ENCODE measurements at places on chromosomes 3 and 15. TPM values are rescaled to one million over a fixed set of nuclear protein-coding genes. Genes with fewer than 3 reads are reported as not detected.

CD80 gene
- polyA plus RNA-seq: 0.47 TPM

NISCH gene
- polyA plus RNA-seq: 13.1 TPM

IQCF2 gene
- polyA plus RNA-seq: not detected

IGSF10 gene
- 0.05 TPM for polyA plus RNA-seq

KNG1 gene
- not detected for polyA plus RNA-seq

GRCh38 chr3:143121241-143122088 is 1.9 kb downstream of the CHST2 start:
- H3K27ac ChIP-seq: peak overlapping the region; percentile 13
- peak overlapping the region; percentile 94 for H3K4me3 ChIP-seq
- H3K4me1 ChIP-seq: peaks cover 44% of the 10 kb centered on the region
- peaks cover 5% of the 10 kb centered on the region for H3K27me3 ChIP-seq

DNA sequence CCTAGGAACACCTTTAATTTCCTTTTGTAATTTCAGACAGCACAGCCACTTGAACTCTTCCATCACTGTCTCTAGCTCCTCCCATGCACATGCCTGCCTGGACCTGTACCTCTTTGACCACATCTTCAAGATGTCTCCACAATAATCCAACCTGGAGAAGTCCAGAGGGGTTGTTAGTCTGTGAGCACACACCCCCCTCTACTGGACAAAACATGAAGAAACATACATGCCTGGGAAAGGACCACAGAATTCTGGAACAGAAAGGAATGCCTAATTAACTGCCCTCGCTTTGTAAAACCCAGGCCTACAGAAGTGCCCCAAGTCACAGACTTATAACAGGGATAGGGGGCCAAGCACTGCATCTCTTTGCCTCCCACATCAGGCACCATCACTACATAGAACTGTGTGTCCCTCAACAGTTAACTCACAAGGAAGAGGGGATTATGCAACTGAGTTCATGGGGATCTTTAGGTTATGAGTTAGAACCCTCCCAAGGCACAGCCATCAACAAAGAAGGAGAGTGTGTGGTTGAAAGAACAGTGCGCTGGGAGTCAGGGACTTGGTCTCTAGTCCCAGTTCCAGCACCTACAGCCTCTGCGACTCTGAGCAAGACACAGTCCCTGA is 61.7 kb downstream of the FMN1 start:
- no peak overlapping the region for H3K4me3 ChIP-seq
- no peak overlapping the region for H3K27ac ChIP-seq
- no peaks in the 10 kb centered on the region for H3K27me3 ChIP-seq
- peaks cover 29% of the 10 kb centered on the region for H3K4me1 ChIP-seq
- peak; percentile 44 for DNase-seq

- H3K27me3 ChIP-seq: no peaks in the 10 kb centered on the region
- no peaks in the 10 kb centered on the region for H3K4me1 ChIP-seq
- no peak overlapping the region for H3K27ac ChIP-seq
Observed at GRCh38 chr3:166788936-166789335, 591.2 kb downstream of the ZBBX start.

DNA sequence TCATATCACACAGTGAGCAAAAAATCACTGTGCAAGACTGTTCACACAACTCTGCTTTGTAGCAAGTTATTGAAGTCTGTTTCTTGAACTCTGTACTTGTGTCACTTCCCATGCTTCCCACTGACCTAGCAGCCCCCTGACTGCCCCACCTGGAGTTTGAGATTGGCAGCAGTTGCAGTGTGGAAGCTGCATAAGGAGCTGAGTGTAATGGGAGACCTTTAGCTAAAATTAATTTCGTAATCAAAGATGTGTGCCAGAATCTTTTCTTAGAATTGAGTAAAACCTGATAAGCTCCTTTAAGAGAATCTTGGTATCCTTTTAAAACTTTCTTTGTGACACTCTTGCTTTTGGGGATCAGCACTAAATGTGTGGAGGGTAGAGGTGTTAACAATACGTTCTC is 42.8 kb downstream of the NKIRAS1 start:
- no peaks in the 10 kb centered on the region for H3K27me3 ChIP-seq
- no peak overlapping the region for H3K27ac ChIP-seq
- H3K4me1 ChIP-seq: peaks cover 10% of the 10 kb centered on the region
- H3K36me3 ChIP-seq: no peaks in the 10 kb centered on the region

DNA sequence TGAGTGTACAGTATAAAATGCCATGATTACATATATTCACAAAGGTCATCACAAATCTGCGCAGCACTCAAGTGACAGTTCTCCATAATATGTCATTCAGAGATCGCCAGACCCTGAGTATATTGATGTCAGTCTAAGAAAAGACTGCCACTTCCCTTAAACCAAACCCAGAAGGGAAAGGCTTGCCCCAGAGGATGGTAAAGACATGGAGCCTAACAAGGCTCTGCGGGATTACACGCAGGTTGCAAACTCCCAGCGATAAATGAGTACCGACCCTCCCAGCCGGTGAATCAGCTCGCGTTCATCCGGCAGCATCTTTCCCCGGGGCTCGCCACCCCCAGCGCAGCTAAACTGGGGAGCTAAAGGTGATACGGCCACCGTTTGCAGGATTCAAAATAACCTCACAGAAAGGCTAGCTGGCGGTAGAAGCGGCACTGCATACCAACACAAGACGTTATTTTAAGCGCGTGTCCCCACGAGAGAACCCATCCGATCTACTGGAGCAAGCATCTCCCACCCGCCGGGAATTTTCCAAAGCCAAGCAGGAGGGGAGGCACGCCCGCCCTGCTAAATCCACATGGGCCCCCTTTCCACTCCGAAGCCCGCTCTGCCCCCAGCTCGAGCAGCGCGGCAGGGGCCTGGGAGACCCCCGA is 643 bp downstream of the MYO5A start:
- peak overlapping the region; percentile 91 for H3K4me3 ChIP-seq
- DNase-seq: peak; percentile 32
- H3K36me3 ChIP-seq: no peaks in the 10 kb centered on the region
- H3K27ac ChIP-seq: peak overlapping the region; percentile 86
- peaks cover 39% of the 10 kb centered on the region for H3K4me1 ChIP-seq

- no peaks in the 10 kb centered on the region for H3K36me3 ChIP-seq
- no peaks in the 10 kb centered on the region for H3K27me3 ChIP-seq
- no peak overlapping the region for H3K27ac ChIP-seq
- H3K4me1 ChIP-seq: no peaks in the 10 kb centered on the region
Observed at GRCh38 chr3:191120447-191121298, 78.4 kb upstream of the OSTN start.

GRCh38 chr15:27854601-27855000 is 244.5 kb downstream of the OCA2 start:
- no peaks in the 10 kb centered on the region for H3K36me3 ChIP-seq
- H3K27me3 ChIP-seq: no peaks in the 10 kb centered on the region
- H3K27ac ChIP-seq: no peak overlapping the region
- H3K4me3 ChIP-seq: no peak overlapping the region

DNA sequence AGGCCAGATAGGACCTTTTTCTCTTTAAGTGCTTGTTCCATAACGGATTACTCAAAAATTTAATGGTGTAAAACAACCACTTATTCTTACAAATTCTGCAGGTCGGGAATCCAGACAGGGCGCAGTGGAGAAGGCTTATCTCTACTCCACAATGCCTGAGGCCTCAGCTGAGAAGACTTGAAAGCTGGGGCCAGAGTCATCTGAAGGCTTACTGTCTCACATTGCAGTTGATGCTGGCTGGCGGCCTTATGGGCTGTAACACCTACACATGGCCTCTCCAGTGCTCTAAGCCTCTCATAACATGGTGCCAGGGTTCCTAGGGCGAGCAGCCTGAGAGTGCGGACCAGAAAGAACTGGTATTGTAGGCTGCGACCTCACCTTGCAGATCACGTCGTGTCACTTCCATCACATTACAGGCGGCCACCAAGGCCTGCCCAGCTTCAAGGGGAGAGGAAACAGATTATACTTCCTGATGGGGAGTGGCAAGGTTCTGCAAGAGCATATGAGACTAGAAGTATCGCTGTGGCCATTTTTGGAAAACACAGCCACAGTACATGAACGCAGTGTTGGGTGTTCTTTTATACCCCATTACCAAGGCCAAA is 32.4 kb downstream of the CMTM7 start:
- no peaks in the 10 kb centered on the region for H3K27me3 ChIP-seq
- H3K4me3 ChIP-seq: peak overlapping the region; percentile 26
- H3K4me1 ChIP-seq: peaks cover 75% of the 10 kb centered on the region
- no peak for DNase-seq

DNA sequence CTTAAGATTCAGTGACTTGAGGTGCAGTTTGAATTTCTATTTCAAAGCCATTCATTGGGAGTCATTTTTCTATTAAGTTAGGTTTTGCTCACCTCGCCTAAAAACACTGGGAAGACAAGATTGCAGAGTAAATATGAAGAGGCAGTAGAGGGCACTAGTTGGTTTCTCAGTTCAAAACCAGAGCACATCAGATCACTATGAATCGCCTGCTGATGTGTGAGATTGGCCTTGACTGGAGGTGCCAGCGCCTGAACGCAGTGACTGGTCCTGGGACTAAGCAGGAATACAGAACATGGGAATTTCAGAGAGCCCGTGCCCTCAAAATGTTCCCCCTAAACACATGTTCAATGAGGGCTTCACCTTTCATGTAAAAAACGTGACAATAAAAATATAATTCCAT is 229.0 kb downstream of the ITPR1 start:
- H3K4me3 ChIP-seq: no peak overlapping the region
- H3K36me3 ChIP-seq: peaks cover 63% of the 10 kb centered on the region
- no peaks in the 10 kb centered on the region for H3K27me3 ChIP-seq
- DNase-seq: peak; percentile 18
- no peak overlapping the region for H3K27ac ChIP-seq
- H3K4me1 ChIP-seq: peaks cover 13% of the 10 kb centered on the region

GRCh38 chr15:60935130-60935529 is 294.0 kb downstream of the RORA start:
- H3K27me3 ChIP-seq: no peaks in the 10 kb centered on the region
- no peaks in the 10 kb centered on the region for H3K36me3 ChIP-seq
- H3K27ac ChIP-seq: no peak overlapping the region
- no peaks in the 10 kb centered on the region for H3K4me1 ChIP-seq
- no peak for DNase-seq
- no peak overlapping the region for H3K4me3 ChIP-seq

- no peak for DNase-seq
- H3K36me3 ChIP-seq: no peaks in the 10 kb centered on the region
- no peaks in the 10 kb centered on the region for H3K27me3 ChIP-seq
- H3K4me1 ChIP-seq: no peaks in the 10 kb centered on the region
- H3K4me3 ChIP-seq: no peak overlapping the region
- H3K27ac ChIP-seq: no peak overlapping the region
Observed at GRCh38 chr3:63333815-63334214, 55.7 kb downstream of the SYNPR start.

DNA sequence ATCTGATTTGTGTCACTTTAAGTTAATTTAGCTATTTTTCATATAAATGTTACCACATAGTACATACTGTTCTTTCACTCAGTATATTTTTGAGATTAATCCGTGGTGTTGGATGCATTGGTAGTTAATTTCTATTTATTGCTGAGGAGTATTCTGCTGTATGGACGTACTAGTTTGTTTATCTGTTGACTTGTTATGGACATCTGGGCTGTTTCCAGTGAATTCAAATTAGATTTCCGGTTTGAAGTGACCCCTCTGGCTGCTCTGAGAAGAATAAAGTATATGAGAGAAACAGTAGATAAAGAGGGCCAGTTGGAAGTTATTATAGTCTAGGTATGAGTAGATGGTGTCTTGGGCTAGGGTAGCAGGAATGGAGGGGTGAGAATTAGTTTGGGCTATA is 15.6 kb downstream of the KAT2B start:
- H3K27ac ChIP-seq: no peak overlapping the region
- no peak for DNase-seq
- H3K4me1 ChIP-seq: peaks cover 29% of the 10 kb centered on the region
- H3K27me3 ChIP-seq: no peaks in the 10 kb centered on the region
- no peaks in the 10 kb centered on the region for H3K36me3 ChIP-seq

GRCh38 chr15:64883100-64883581 is 28.6 kb upstream of the ANKDD1A start:
- H3K4me1 ChIP-seq: peaks cover 73% of the 10 kb centered on the region
- no peaks in the 10 kb centered on the region for H3K27me3 ChIP-seq
- peak overlapping the region; percentile 91 for H3K27ac ChIP-seq

GRCh38 chr15:70512772-70513362 is 250.5 kb downstream of the UACA start:
- H3K36me3 ChIP-seq: no peaks in the 10 kb centered on the region
- no peak overlapping the region for H3K27ac ChIP-seq
- peak; percentile 85 for DNase-seq
- no peak overlapping the region for H3K4me3 ChIP-seq
- H3K4me1 ChIP-seq: peaks cover 23% of the 10 kb centered on the region

DNA sequence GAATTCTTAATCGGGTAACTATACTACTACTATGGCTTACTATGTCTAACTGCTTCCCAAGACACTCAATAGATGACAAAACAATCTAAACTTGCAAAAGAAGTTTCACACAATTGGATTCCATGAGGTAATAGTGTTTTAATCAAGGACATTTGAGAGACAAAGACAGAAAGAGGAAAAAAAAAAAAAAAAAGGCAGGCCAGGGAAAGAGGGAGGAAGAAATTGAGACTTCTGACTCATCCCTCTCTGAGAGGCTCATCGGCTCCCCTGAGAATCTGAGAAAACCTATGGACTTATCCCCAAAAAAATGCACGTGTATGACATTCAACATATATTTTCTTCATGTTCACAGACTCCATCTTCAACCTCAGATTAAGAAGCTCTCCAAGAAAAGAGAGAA is 61.0 kb downstream of the SCAPER start:
- no peak for DNase-seq
- no peak overlapping the region for H3K4me3 ChIP-seq
- H3K36me3 ChIP-seq: peaks cover 3% of the 10 kb centered on the region

- no peaks in the 10 kb centered on the region for H3K36me3 ChIP-seq
- peak; percentile 22 for DNase-seq
- H3K4me3 ChIP-seq: no peak overlapping the region
- H3K27ac ChIP-seq: no peak overlapping the region
Observed at GRCh38 chr3:73508330-73508954, 116.3 kb downstream of the PDZRN3 start.

DNA sequence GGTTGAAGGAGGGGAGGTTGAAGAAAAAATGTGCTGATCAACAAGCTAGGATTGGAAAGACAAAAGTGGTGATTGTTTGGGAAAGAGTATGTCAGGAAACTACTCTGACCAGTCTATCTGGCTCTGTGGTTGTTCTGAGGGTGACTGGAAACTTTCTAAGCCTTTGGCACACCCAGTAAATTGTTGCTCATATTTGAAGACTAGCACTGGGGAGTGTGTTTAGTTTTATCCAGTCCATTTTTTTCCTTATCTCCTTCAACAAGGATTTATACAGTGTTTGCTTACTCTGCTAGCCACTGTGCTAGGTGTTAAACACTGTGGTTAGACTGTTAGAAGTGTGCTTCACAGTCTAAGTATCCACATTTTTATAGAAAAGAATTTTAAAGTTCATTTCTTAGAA is 28.8 kb downstream of the PPM1L start:
- H3K4me1 ChIP-seq: peaks cover 28% of the 10 kb centered on the region
- H3K27me3 ChIP-seq: no peaks in the 10 kb centered on the region
- H3K27ac ChIP-seq: no peak overlapping the region
- no peaks in the 10 kb centered on the region for H3K36me3 ChIP-seq

GRCh38 chr3:48023377-48023776 is 7.2 kb upstream of the MAP4 start:
- DNase-seq: no peak
- H3K36me3 ChIP-seq: no peaks in the 10 kb centered on the region
- no peak overlapping the region for H3K27ac ChIP-seq
- no peaks in the 10 kb centered on the region for H3K27me3 ChIP-seq

All from CD14-positive monocyte (primary cell).